ENCODE measurements at places on chromosomes 1 and 21.

DNA sequence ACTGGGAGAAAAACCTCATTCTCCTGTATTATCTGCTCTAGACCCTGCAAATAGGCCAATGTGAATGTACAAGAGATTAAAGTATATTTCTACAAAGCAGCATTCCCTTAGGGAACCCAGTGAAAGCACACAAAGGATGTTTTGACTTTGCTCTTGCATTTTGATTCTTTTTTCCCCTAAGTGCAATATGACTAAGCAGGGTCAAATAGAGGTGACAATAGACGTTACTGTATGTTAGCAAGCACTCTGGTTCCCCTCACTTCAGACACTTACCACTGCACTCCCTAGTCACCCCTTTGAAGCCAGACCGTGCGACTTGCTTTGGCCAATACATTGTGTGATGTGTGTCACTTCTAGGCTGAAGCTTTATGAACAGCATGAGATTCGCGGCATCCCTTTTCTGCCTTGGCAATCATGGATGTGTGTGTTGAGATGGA lies 209.7 kb downstream of the RHOU start:
- DNase-seq: no peak

DNA sequence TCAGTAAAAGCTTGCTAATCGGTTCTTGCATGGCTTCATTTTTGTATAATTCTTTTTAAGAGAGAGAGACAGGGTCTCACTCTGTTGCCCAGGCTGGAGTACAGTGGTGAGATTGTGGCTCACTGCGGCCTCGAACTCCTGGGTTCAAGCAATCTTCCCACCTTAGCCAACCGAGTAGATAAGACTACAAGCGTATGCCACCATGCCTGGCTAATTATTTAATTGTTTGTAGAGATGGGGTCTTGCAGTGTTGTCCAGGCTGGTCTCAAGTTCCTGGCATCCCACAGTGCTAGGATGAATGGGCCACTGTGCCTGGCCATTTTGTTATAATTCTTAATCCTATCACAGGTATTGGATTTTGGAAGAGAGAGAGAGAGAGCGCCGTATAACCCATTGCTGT lies 23.4 kb downstream of the RCAN3 start:
- no peak for DNase-seq

DNA sequence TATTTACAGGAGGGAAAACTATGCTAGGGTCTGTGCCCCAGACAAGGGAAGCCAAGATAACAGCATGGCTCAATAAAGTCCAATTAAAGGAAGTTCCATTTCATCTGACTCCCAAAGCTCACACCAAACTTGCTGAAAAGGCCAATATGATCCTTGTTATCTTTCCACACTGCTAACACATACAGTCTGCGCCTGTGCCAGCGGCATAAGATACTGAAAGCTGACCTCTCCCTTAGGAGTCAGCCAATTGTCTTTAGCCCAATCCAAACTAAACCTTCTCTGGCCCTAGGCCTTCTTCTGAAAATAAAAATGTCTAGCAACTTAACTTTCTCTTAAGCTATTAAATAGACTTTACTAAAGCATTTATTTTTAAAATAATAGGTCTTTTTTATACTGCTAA lies 179.0 kb upstream of the PLD5 start:
- DNase-seq: no peak

GRCh38 chr1:115437196-115437595 lies 99.1 kb upstream of the NGF start:
- no peak for DNase-seq

GRCh38 chr1:18927082-18927653 lies 24.8 kb upstream of the ALDH4A1 start:
- DNase-seq: no peak

- DNase-seq: no peak
Observed at GRCh38 chr1:219710529-219711194, 97.8 kb upstream of the ZC3H11B start.

- no peak for DNase-seq
Observed at GRCh38 chr1:225611537-225612223, 41.2 kb downstream of the ENAH start.

- no peak for DNase-seq
Observed at GRCh38 chr1:27267153-27267552, 32.7 kb downstream of the WDTC1 start.
